ENCODE measurements at places on chromosomes 1 and 21.
A peak's percentile ranks its signal among the peaks of the same experiment; 100 is the strongest.

- no peak for DNase-seq
Observed at GRCh38 chr1:162541619-162542141, 19.8 kb upstream of the UAP1 start.

DNA sequence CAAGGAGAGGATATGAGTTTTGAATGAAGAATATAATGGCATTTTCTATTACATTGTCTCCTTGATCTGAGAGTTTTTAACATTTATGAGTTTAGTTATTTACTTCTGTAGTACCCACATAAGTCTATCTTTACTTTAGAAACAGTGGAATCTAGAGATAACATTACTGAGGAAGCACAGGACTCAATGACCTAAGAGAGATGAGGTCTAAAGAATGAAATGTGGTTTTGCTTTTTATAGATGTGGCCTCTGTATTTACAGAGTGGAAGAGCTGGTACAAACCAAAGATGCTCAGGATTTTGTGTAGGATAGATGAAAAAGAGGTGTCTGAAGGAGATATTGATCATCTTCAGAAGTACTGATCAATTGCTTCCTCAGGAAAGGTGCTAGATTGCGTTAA is 177.3 kb downstream of the KCTD3 start:
- no peak for DNase-seq

DNA sequence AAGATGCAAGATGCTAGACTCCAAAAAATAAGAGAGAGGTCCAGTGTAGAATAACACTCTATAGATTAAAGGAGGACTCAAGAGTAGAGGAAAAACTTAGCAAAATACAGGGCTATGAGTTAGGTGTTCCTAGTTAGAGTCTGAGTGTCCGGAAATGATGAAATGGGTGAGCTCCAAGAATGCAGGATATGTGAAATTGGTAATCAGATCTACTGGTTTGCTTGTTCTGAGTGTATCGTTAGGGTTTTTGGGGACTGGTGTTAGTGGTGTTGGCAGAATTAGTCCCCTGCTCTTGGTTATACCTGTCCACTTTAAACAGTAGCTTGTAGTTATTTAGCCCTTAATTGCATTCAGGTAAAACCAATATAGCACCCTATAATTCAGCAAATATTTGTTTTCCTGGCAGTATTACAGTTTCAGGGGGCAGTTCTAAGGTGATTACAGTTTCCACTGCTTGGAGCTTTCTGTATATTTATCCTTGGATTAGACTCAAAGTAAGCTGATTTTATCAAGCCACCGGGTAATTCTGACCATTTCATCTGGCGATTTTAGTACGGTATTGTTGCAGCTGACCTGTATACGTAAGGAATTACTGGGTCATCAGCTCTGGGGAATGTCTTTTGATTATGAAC is 332.7 kb downstream of the CHRM3 start:
- no peak for DNase-seq

DNA sequence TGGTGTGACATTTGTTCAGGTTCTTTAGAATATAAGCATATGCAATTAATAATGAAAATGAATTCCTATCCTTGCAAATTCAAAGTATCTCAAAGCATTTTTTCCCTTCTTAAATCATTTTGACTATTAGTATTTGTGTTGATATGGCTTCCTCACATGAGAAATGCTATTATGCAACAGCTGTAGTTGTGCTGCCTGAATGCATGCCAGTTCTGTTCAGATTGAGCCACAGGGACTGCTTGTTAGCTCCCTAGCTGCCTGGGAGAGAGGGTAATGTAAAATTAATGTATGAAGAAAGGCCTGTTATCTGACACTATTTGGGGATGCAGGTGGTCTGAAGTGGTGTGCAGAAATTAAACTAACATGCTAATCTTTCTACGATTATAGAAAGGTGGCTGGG is 45.5 kb downstream of the CACHD1 start:
- peak; percentile 42 for DNase-seq

GRCh38 chr1:82799261-82799660 is 998.5 kb downstream of the ADGRL2 start:
- DNase-seq: no peak

All from CD14-positive monocyte (primary cell).